ENCODE measurements at places on chromosomes 12 and 14.

GRCh38 chr14:71852181-71852580, 80.0 kb upstream of the RGS6 start:
- no peak for DNase-seq

GRCh38 chr14:26808407-26808806, 210.6 kb upstream of the NOVA1 start:
- DNase-seq, result no peak

DNA sequence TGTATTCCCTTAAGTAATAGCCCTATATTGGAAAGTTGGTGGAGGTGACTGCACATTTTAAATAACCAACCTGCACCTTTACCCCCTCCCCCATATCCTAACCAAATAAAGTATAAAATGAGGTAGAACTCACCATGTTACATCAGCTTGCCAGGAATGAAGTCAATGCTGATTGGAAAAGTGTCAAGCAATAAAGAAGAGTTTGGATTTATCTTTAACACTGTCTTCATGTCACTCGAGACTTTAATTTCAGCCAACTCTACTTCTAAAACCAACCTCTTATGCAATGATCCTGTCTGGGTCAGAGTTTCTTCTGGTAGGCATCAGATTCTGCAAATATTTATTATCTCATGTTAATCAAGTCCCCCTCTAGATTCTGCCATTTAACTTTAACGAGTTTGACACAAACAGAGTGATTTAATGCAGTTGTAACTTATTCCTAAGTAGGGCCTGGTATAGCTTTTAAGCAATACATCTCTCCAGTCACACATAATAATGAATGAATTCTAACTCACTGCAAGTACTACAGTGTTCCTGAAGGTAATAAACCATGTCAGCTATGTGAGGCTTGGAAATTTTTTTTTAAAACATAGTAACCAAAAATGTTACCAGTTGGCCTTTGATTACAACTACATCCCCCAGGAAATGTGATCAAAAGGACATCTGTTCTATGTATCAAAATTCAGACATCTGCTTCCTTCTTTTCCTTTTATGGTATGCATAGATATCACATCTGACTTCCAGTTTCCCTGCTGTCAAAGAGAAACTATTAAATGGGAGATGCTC, 98.7 kb downstream of the ERGIC2 start:
- no peak for DNase-seq

- DNase-seq, result no peak
Measured at GRCh38 chr12:88566430-88566829, 13.8 kb downstream of the KITLG start.

DNA sequence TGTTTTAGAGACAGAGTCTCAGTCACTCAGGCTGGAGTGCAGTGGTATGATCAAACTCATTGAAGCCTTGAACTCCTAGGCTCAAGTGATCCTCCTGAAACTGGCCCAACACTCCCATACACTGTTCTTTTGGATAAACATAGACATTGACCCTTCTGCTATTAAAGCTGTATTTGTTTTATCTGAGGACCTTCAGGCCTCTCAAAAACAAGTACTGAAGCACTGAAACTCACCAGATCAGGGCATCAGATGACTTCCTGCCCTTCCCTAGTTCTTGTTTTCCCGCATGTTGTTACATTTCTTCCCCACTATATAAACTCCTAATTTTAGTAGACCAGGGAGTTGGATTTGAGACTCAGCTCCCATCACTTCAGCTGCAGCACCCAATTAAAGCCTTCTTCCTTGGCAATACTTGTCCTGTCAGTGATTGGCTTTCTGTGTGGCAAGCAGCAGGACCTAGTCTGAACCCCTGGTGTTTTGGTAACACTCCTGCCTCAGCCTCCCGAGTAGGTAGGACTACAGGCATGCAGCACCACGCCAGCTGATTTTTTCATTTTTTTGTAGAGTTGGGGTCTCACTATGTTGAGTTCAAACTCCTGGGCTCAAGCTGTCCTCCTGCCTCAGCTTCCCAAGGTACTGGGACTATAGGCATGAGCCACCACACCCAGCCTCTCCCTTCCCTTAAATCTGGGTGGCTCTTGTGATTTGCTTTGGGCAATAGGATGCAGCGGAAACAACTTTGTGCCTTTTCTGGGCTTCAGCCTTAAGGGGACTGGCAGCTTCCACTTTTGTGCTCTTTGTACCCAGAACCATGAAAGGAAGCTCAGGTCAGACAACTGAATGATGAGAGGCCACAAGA, 12.5 kb upstream of the IFT81 start:
- DNase-seq, result no peak

DNA sequence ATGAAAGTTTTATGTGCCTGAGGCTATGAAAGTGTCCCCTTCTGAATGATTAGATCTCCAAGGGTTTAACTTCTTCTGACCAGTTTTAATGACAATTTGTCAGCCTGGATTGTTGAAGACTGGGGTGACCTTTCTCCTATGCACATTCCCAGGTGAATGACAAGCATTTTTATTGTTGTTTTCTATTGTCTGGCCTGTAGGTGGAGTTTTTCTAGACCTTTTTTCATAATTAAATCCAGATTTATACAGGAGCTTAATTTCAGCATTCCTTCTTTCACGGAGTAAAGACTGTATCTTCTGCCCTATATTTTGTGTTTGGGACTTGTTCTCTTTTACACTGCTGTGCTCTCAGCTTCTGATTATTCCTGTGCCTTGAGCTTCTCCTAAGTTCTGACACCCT, 125.0 kb upstream of the FAR2 start:
- DNase-seq, result no peak

DNA sequence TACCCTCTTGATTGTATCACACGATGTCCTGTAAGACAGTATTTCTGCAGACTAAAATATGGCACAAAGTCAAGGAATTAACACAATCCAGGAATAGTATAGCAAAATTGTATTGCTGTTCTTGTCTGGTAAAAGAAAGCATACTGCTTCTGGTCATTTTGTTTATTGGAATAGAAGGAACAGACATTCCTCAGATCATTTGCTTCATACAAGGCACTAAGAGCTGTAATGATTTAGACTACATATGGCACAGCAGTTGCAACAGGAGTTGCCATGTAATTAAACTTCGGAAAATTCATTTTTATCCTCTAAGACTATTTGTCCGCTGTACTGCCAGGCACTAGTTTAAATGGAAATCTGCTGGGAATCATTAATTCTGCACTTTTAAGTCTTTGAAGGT, 7.6 kb upstream of the KERA start:
- no peak for DNase-seq

DNA sequence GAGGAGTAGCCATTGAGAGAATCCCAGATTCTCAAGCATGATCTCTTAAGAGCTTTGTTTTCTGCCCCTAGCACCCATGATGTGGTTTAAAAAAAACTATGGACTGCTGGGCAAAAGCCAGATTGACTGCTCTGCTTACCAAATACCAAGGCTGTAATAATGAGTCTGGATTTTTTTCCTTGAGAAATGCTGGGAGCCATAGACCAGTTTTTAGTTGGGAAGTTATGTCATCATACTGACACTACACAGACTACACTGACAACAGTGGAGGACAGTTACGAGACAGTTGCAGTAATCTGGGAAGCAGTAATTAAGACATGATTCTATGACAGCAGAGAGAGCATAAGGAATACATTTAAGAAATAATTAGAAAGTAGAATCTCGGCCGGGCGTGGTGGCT, 35.8 kb downstream of the SPATA7 start:
- no peak for DNase-seq

DNA sequence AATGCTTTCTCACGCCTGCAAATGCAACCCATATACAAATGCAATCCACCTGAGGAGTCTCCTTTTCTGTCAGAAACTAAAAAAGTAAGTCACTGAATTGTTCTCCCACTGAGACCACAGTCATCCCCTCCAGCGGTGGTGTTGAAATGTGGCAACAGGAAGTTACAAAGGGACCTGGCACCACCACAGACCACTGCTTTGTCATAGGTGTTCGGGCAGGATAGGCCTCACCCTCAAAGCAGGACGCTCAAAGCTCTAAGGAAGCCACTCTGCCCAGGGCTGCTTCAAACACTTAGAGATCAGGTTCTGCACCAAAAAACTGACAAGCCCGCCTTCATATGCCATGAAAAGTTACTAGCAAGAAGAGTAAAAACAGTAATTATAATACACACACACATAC, 11.3 kb downstream of the PHLDA1 start:
- DNase-seq, result no peak

DNA sequence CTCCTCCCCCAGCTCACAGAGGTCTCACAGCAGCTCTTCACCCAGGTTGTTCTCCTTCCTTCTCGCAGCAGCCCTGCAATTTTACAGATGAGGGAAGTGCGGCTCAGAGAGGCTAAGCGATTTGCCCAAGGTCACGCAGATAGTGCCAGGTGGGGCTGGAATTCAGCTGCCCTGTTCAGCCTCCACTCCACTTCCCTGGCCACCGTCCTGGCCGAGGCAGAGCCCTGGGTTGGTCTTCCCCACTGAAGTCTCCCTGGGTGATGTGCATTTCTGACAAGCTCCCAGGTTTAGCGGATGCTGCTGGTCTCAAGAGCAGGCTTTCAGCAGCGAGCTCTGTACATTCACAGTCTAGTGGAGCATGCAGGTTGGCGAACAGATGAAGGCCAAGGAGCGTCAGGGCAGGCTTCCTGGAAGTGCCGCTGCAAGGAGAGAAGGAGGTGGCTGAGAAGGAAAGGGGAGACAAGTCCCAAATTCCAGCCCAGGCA, 28.9 kb upstream of the EML1 start:
- no peak for DNase-seq

- DNase-seq, result no peak
Measured at GRCh38 chr14:33401311-33401710, 462.6 kb downstream of the NPAS3 start.

GRCh38 chr14:64927031-64927430, 12.8 kb downstream of the CHURC1 start:
- no peak for DNase-seq

DNA sequence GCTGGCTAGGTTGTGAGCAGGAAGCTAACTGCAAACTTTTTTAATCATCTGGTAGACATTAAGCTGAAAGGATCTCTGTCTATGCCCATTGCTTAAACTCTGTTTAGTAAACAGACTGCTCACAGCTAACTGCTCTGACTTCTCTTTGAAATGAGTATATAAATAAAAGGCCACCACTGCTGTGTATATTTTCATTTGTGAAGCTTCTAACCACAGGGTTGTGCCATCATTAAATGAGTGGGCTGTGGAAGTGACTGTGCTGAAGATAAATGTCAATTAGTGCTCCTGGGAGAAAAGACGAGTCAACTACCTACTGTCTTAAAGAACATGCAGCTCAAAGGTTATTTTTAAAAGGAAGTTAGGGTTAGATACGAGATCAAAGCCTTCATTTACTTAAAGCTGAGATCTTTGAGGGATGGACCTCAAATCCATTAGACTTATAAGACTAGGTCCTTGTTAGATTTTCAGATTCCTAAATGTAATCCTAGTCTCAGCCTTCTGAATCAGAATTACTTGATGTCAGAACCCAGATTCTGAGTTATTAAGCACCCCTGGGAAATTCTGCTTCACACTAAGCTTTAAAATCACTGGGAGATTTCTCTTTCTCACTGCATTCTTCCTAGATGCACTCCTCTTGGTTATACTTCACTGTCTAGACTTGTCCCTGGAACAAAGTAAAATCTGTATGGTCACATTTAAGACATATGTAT, 213.1 kb upstream of the FLRT2 start:
- no peak for DNase-seq

DNA sequence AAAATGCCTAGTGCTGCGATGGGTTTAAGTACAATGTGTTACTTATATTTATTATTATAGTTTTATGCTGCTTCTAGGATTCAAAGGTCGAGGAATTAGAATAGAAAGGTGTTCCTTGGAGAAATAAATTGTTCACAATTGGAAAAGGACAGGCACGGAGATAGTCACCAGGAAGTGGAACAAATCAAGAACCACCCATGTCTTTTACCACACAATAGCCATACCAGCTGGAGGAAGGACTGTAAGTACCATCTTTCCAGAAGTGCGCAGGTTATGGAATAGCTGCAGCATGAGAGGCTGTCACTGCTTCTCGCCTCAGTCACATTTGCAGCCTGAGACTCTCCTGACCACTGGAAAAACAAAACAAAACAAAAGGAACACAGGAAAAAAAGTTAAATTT, 40.5 kb upstream of the MANSC4 start:
- DNase-seq, result no peak

- DNase-seq, result no peak
Measured at GRCh38 chr12:108205864-108206263, 76.8 kb downstream of the WSCD2 start.

- DNase-seq, result no peak
Measured at GRCh38 chr12:56616244-56616643, 13.9 kb downstream of the BAZ2A start.

DNA sequence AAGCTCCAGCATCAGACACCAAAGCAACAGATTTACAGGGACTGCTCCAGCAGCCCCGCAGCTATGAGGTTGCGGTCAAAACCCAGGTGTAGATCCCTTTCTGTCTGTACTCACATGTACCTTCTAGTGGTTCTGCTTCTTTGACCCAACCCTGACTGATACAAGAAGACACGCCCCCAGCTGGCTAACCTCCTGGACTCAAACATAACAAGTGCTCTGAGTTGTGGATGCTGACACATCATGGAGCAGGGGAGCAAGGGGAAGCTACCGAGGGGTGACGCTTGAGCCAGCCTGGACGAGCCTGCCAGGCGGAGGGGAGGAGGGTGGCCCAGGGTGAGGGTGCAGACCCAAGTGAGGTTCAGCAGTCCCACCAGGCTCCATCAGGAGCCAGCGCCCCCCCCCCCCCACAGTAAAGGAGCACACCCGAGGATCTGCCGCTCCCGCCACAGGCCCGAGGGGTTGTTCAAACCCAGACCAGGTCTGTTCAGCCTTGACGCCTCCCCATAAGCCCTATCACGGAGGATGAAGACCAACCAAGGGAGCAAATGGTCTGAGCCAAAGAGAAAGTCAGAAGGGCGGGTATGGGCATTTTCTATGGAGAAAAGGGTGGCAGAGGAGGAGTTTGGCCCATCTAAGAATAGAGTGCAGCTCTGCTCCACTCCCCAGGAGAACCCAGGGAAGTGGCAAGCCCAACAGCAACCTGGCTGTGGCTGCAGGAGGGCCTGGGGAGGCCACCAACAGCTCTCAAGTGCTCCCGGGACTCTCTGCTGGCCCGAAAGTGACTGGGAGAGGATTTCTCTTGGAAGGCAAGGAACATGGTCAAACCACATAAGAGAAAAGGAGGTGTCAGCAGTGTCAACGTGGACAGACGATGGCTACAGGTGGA, 229.4 kb downstream of the BCL11B start:
- DNase-seq, result no peak

GRCh38 chr12:52496590-52497071, 3.6 kb upstream of the KRT6A start:
- no peak for DNase-seq

- DNase-seq, result no peak
Measured at GRCh38 chr14:89445273-89445973, 28.4 kb upstream of the FOXN3 start.

- no peak for DNase-seq
Measured at GRCh38 chr14:50410921-50411320, 14.2 kb upstream of the CDKL1 start.

Measured in esophagus squamous epithelium (tissue), 5 donors.